EL (cell line): ENCODE measurements at places on chromosomes 3 and 15.

GRCh38 chr3:141436180-141436579, 50.6 kb upstream of the RASA2 start:
- no peak for DNase-seq

- DNase-seq = no peak
Observed at GRCh38 chr15:78100886-78101285, 8.5 kb downstream of the SH2D7 start.

- DNase-seq = no peak
Observed at GRCh38 chr15:38010395-38010794, 76.0 kb downstream of the TMCO5A start.

DNA sequence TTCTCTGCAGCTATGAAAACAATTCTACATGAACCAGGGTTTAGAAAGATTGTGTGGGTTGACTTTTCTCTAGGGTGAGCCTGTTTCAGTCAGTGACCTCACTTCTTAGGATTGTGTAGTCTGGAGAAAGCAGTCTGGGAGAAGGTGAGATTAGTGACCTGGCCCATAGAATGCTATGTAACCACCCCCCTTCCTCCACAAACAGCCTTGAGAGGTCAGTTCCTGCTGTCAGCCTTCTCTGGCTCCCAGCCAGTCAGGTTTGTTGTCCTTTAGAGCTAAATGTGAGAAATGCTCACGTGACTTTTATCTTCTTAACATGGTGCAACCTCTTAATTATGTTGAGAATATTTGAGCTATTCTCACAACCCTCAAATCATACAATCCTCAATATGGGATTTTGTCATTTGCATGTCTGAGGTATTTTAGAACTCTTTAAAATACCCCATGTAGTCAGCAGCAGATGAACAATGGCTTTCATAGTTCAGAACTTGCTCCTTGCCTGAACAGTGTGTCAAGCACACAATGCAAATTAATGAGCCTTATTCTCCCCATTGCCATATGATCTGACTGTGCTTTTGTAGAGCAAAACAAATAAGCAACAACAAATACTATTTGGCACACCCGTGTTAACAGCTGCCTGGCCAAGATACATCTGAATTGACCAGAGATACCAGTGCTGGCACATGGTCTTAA, 311.6 kb downstream of the CNTN6 start:
- no peak for DNase-seq

DNA sequence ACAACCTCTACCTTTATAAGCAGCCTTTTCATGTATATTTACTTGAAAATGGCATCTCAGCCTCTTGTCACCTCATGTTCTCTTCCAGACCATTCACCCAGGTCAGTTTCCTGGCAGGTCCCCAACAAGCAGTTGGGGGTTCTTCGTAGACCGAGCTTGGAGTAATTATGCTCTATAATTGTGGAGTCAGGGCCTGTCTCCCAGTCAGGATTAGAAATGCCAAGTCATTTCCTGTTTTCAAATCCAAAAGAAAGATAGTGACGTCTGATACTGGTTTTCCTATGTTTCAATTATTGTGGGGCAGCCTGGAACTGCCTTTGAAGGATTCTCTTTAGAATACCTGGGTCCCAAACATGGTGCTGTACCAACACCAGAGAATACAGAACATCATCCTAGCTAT, 430.6 kb downstream of the MECOM start:
- DNase-seq = peak; percentile 11
